SJCRH30 (cell line): ENCODE measurements at places on chromosomes 6 and 20.

DNA sequence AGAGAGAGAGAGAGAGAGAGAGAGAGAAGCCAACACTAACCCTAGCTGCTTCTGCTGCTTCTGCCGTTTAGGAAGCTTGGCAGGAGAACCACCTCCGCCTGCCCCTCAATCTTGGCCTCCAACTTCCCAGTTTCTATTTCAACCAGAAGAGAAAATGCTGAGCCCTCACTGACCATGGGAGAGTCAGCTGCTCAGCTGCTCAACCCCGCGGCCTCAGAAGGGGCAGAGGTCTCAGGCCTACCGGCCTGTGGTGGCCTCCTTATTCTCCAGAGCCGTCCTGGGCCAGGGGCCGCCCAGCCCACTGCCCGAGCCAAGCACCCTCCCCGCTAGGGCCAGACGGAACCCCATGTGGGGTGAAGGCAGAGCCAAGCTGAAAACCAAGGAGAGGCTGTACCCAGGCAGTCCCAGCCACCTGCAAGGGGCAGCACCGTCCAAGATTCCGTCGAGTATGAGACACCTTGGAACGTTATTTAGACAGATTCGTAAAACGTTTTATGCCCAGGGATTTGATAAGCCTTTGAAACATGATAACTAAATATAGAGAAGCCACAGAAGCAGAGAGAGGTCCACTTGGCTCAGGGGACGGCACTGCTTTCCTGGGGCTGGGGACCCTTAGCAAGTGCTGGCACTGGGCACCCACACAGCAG, 116.6 kb downstream of the DLL1 start:
- no peak for DNase-seq

DNA sequence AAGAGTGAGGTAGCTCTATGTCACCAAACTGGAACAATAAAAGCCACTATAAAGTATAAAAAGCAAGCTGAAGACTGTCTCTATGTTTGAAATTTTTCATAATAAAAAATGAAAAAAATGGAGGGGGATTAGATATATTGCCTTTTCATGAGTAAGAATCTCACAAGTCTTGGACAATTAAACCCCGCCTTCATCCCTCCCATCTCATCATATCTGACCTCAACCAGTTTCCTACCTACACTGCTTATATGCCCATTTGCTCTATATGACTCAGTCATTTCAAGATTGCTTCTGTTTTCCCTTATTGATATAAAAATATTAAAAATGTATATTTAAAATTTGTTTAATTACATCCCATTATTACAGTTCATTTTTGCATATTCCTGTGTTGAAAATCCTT, 2.9 kb upstream of the TRIM39 start:
- no peak for DNase-seq

DNA sequence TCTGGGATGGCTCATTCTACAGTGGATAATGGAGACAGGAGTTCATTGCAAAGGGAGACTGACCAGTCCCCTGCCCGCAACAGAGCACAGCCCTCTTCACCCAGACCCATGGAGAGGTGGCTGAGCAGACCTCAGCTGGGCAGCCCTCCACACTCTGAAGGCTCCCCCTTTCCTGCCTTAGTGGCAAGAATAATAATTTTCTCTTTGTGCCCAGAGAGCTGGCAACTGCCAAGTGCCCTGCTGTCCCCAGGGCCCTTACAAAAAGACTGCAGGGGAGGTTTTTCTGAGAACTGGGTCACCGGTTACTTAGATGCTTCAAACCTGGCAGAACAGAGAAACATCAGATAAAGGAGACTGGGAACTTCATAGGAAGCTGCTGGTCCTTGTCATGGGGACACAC, 35.4 kb upstream of the ZNFX1 start:
- DNase-seq = no peak

GRCh38 chr20:32972181-32973076, 31.8 kb downstream of the SUN5 start:
- DNase-seq = peak; percentile 69
